ENCODE measurements at places on chromosomes 1 and 21.

GRCh38 chr21:45285266-45285931, 2.3 kb downstream of the POFUT2 start:
- DNase-seq, result no peak

GRCh38 chr1:25469177-25469576, 38.5 kb downstream of the MACO1 start:
- no peak for DNase-seq

DNA sequence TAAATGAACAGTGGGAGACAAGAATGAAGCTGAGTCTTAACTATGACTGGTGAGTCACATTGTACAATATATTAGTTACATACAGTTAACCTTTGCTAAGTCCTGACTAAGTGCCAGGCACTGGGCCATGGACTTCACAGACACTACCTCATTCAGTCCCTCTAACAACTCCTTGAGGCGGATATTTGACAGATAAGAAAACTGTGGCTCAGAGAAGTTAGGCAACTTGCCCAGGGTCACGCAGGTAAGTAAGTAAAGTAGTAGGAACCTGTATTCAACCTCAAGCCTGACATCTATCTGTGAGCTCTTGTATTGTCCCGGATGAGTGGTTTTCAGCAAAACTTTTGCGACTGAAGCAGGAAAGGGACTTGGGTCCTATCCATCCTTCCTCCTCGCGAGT, 62.1 kb downstream of the GNG12 start:
- DNase-seq, result no peak

GRCh38 chr1:78060857-78061563, 15.2 kb downstream of the GIPC2 start:
- no peak for DNase-seq

GRCh38 chr1:78078358-78078757, 32.6 kb downstream of the GIPC2 start:
- DNase-seq, result no peak

DNA sequence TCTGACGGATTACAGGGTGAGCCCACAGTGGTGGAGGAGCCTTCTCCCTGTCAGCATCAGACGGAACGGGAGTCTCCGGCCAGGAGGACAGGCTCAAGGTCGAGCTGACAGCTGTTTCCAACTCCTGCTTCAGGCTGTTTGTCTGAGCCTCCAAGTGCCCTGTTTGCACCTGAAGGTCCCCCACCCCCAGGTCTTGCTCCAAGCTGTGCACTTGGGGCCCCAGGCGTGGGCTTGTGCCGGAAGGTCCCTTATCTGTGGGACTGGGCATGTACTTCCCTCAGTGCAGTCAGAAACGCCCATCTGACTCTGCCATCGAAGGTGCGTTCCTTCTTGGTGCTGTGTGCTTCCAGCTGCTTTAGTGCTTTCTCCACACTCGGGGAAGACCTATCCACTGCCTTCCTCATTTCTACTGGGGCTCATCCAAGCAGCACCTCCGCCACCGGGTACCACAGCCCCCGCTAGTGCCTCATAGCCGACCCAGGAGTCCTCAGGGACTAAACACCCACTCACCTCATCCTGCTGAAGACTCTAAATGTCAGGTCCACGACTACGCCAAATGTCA, 29.5 kb upstream of the CR2 start:
- DNase-seq, result no peak

GRCh38 chr1:151606384-151606783, 5.5 kb upstream of the SNX27 start:
- DNase-seq, result no peak

DNA sequence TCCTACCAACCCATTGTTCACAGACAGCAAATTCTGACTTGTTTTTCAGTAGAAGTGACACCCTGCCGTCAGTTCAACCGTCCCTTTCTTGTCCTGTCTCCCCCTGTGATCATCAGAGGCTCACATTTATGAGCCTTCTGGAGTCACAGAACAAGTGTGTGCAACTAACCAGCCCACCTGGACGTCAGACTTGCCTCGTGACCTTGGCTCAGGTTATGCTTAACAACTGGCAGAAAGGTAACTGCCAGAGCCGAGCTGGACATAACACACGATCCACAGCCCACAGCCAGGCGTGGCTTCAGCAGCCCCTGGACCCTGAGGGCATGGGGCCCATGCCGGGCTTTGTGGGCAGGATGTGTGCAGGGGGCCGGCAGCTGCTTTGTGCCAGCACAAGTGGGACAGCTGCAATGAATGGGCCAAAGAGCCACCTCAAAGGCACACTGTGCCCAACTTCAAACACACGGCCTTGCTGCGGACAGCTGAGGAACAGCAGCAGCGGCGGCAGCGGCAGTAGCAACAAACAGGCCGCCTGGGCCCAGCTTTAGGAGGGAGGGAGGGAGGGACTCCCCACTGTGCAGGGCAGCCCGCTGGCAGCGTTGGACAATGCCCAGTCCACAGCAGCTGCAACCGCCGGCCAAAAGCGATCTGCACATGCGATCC, 103.9 kb downstream of the ZBTB18 start:
- DNase-seq, result no peak

- DNase-seq, result no peak
These were observed 7.0 kb upstream of the C1orf174 start for GRCh38 chr1:3907031-3907534.

DNA sequence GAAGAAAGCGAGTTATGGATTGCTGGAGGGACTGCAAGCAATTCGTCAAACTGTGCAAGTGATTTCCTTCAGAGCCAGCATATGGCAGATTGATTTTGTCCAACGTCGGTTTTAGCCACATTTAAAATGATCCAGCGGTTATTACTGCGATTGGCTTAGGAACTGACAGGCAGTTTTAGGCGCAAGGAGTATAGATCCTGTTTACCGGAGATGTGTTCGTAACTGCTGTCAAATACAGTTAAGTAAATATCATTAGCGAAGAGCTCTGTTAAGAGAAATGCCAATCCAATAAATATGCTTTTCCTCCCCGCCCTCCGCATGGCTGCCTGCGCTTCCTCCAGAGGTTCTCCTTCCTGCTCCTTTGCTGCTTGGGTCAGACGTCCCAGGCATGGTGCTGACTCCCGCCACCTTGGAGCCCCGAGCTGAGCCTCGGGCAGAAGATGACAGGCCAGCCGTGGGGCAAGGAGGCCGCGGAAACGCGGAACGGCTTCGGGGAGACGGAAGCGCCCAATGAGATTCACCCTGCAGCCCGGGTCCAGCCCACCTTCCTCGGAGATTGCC, 9.4 kb upstream of the BARHL2 start:
- DNase-seq, result no peak

GRCh38 chr21:36926989-36927718, 39.3 kb downstream of the HLCS start:
- no peak for DNase-seq

DNA sequence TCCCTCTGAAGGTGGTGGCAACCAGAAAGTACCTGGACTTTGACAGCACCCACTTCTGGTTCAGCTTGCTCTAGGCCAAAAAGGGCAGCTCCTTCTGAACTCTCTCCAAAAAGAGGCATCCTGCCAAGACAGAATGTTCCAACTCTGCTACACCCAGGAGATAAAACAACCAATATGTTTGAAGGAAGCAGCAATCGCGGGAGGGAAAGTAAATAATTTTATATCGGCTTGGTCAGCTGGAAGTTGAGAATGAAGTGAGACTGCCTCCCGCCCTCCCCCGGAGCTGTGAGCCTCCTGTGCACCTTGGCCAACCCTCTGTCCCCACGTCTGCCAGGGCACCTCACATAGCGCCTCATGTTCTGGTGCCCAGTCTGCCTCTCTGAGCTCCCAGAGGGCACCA, 130.3 kb upstream of the ATP1A1 start:
- DNase-seq, result no peak

- DNase-seq, result no peak
These were observed 28.6 kb downstream of the ERO1B start for GRCh38 chr1:236253119-236253518.

GRCh38 chr1:46619656-46620258, 3.1 kb upstream of the MOB3C start:
- DNase-seq, result no peak

GRCh38 chr1:50853325-50853724, 106.7 kb downstream of the FAF1 start:
- DNase-seq, result no peak

DNA sequence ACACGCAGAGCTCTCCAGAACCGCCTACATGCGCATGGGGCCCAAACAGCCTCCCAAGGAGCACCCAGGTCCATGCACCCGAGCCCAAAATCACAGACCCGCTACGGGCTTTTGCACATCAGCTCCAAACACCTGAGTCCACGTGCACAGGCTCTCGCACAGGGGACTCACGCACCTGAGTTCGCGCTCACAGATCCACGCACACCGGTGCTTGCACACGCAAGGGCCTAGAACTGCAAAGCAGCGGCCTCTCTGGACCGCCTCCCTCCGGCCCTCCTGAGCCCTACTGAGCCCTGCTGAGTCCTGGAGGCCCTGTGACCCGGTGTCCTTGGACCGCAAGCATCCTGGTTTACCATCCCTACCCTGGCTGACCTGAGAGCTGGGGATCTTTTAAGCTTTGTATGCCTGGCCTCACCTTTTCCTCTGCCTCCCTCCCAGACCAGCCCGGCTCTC, 8.3 kb downstream of the OLIG2 start:
- DNase-seq, result no peak

DNA sequence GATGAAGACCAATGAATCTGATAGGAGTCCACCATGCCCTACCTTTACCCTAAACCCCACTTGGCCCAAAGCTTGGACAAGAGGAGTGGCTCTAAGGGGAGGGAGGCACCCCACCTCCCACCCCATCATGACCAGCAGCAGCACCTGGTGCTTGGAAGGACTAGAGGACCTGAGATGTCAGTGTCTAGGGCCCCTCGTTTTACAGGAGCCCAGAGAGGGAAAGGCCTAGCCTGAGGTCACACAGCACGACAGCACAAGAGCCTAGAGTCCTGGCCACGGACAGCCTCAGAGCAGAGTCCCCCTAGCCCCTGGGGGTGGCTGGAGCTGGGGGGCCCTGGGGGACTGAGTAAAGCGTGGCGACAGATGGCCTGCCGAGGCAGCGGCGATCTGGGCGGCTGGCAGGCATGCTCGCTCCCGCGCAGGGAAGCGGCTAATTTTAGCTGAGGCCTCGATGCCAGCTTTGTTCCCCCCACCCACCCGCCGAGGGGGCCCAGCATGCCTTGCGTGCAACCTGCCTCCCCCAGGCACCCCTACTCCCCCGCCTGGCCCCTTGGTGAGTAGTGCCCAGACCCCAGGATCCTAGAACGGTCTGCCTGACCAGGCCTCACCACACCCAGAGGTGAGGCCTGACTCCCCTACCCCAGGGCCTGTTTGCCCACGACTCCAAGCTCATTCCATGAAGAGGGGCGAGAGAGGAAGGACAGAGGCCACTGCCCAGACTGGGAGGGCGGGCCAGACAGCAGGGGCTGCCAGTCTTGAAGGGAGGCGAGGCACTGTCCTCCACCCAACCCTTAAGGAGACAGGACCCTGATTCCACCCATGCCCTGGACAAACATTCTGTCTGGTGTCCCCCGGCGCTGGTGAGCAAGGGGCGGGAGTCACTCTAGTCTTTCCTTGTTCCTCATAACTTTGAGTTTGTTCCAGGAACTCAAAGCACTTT, 39.0 kb downstream of the AHDC1 start:
- DNase-seq, result no peak

GRCh38 chr1:100924212-100924611, 28.3 kb downstream of the SLC30A7 start:
- no peak for DNase-seq

- DNase-seq, result no peak
These were observed 2.0 kb downstream of the CAMSAP2 start for GRCh38 chr1:200740571-200741208.

GRCh38 chr1:35860696-35861095, 22.3 kb upstream of the AGO1 start:
- no peak for DNase-seq

- DNase-seq, result no peak
These were observed 14.3 kb downstream of the KCNT2 start for GRCh38 chr1:196593955-196594354.
